ENCODE measurements at places on chromosomes 1 and 21.

- DNase-seq: no peak
Measured at GRCh38 chr1:154714638-154715037, 106.7 kb upstream of the ADAR start.

- no peak for DNase-seq
Measured at GRCh38 chr1:69671363-69672010, 103.8 kb downstream of the LRRC7 start.

- no peak for DNase-seq
Measured at GRCh38 chr21:36723371-36723881, 24.5 kb downstream of the SIM2 start.

GRCh38 chr1:224302947-224303346 is 27.0 kb downstream of the NVL start:
- no peak for DNase-seq

DNA sequence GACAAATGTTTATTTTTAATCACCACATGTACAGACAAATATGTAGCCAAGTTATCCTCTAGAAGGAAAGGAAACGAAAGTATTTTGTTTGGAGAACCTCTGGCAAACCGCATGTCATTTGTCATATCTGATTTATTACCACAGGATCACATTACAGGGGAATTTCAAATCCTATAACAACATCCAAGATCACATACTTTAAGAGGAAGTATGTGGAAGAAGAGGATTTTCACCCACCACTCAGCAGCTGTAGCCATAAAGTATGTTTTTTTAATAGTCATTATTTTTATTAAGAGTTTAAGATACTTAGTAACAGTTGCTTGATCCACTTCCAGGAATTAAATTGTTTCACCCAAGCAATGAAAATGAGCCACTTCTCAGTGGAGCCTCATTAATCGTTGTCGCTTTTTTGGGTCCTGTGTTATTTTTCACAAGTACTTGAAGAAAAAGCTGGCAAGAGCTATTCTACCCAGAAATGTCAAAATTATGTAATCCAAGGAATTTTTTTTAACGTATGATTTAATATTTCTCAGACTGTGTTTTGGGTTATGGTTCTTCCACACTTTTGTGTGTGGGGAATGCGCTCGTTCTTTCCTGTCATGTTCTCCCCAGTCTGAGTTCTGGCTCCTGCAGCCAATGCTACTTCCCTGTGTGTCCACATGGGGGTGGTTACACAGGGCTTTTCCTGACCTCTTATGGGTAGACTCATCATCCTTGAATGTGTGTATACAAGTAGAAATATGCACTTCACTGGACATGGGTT is 6.9 kb downstream of the SERTAD4 start:
- DNase-seq: peak; percentile 9

DNA sequence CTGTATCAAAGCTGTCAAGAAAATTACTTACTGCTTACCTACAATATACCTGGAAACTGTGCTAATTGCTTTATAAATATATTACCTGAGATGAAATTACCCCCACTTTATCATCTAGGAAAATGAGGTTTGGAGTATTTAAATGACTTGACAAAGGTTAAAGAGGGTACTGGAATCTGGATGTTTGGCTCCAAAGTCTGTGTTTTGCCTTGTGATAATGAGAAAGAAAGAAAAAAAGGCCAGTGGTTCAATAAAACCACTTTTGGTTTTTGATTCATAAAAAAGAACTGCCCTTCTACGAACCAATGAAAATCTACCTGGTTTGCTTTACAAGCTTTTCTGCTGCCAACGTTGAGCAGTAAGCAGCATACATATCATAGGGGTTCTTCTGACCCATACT is 61.3 kb upstream of the MUTYH start:
- no peak for DNase-seq

DNA sequence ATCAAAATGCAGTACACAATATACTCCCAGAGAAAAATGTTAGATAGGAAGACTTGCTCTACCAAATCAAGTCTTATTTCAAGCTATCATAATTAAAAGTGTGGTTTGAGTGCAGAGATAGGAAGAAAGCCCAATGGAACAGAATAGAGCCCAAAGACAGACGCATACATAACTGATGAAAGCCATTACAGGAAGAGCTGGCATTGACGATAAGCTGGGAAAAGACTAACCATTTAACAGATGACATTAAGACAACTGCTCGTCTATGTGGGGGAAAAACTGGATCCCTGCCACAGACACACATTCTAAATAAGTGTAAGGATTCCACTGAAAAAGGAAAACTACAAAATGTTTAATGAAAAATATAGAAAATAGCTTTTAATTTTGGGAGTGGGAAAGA is 85.5 kb downstream of the NGF start:
- no peak for DNase-seq

DNA sequence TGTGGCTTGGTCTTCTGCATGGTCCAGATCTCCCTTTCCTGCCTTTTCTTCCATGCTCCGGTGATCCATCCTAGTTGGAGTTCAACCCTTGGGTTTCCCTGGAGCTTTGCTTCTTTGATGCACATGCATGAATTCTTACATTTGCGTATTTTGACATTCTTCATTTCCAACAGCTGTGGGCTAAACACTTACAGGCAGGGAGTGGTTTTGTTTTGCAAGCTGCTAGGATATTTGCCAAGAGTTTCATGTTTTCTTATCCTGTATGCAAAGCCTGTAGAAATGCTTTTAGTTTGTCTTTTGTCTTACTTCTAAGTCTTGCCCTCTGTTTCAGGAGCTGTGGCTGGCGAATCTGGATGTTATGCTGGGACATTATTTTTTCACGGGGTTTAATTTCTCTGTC is 90.3 kb upstream of the PAXBP1 start:
- DNase-seq: no peak

DNA sequence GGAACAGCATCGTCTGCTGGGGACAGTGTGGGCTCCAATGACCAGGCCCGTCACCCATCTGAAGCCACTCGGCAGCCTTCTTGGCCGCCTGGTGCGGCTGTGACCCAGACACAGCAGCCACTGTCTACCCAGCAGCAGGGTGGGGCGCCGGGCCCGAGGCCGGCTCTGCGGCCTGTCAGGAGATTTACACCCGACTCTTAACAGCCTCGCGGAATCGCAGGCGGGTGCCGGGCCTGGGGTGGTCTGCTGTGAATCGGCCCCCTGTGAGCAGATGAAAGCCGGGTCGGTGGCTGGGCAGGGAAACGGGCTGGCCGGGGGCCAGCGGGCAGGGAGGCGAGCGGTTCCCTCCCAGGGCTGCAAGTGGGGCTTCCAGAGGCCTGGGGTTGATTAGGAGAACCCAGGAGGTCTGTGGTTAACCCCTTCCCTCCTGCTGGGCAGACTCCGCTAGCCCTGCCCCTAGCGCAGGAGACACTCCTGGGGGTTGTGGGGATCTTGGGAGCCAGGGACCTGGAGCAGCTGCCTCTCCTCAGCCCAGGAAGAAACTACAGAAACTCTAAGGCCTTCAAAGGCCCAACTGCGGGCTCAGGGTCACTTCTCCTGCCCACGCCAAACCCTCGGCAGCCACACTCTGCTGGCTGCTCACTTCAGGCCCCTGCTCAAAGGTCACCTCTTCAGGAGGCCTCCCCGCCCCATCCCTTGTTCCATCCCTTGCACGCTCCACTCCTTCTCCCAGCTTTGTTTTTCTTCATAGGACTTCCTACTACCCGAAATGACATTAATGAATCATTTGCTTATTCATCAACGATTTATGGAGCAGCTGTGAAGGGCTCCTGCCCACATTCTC is 15.6 kb downstream of the RUNX3 start:
- DNase-seq: no peak

- DNase-seq: no peak
Measured at GRCh38 chr1:205528446-205528886, 24.0 kb downstream of the CDK18 start.

DNA sequence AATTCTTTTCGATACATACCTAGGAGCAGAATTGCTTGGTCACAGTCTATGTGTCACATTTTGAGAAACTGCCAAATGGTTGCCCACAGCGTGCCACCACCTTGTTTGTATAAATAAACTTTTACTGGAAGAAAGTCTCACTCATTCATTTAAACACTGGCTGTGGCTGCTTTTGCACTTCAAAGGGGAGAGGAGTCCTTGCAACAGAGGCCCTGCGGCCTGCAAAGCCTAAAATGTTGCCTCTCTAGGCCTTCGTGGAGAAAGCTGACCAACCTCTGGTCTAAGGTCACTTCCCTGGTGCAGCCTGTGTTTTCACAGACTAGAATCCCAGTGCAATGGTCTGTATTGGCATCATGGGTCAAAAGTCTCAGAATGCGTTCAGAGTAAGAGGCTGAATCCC is 8.3 kb downstream of the RIPK4 start:
- DNase-seq: no peak

All from NCI-H1694 treated with DMSO at 0.1 percent for 48 hours (cell line).